Osteocyte (in vitro differentiated cells): ENCODE measurements at places on chromosomes 2 and 18. TPM values are rescaled to one million over a fixed set of nuclear protein-coding genes. Genes with fewer than 3 reads are reported as not detected.

GRCh38 chr2:238581126-238581525, 154.4 kb downstream of the ASB1 start:
- H3K27ac ChIP-seq, result no peak overlapping the region
- peaks cover 3% of the 10 kb centered on the region for H3K27me3 ChIP-seq
- no peak for DNase-seq
- no peaks in the 10 kb centered on the region for H3K36me3 ChIP-seq
- no peaks in the 10 kb centered on the region for H3K4me1 ChIP-seq

DNA sequence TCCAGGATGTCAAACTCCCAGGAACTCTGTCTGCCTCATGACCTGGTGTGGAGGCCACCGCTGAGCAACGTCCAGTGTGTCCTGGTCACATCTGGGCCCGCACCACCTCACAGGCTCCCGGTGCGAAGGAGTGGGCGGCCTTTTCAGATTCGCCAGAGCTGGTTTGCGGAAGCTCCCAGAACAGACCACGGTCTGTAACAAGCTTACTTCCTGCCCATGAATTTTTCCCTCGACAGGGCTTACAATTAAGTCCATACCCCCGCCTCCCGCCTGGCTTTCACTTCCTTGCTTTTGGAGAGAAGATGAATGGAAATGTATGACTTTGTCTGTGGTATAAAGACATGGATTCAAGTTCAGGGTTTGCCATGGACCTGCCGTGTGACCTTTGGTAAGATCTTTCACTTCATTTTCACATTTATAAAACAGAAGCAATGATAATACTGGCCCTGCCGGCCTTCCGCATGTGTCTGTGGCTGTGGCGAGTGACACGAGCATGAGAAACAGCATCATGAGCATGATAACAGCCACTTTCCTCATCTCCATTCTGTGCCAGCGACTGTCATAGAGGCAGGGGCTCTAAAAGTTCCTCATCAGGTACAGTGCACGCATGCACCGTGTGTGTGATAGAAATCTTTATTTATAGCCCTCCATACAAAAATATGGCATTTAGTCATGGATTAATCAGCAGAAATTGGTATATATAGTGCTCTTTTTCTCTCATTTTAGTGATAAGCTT, 31.0 kb upstream of the KCNF1 start:
- peaks cover 13% of the 10 kb centered on the region for H3K4me1 ChIP-seq
- no peak overlapping the region for H3K27ac ChIP-seq
- no peak overlapping the region for H3K4me3 ChIP-seq
- H3K27me3 ChIP-seq, result peaks cover 3% of the 10 kb centered on the region
- DNase-seq, result no peak
- H3K36me3 ChIP-seq, result no peaks in the 10 kb centered on the region

DNA sequence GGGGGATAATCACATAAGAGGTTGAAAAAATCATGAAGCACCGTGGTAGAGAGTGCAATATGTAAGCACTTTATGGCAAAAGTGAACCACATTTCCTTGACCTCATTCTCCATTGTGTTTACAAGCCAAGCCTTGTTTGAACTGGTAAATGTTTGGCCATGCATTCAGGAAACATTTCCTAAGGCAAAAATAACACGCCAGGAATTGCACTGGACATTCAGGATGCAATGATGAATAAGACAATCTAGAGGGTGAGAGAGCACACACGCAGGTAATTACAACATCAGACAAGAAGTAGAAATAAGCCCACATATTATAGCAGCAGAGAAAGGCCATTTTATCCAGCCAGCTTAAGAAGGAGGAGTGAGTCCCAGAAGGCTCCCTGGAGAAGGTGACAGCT, 218.0 kb upstream of the OSR1 start:
- no peak overlapping the region for H3K27ac ChIP-seq
- no peak overlapping the region for H3K4me3 ChIP-seq
- DNase-seq, result no peak
- peaks cover 13% of the 10 kb centered on the region for H3K27me3 ChIP-seq

DNA sequence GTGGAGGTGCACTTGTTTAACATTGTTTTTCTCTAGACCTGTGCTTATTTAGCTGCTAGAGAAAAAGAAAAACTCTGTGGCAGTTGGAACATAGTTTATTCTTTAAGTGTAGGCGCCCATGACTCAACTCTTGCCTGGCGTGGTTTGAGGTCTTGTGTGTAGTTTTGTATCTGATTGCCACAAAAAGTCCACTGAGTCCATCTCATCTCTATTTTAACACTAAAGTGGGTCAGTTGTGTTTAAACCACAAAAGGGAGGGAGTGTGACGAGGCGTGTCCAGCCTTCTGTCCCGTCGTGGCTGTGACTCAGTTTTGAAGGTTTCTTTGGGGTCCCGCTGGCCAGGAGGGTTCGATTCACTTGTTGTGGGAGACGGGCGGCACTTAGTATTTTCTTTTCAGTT, 15.3 kb upstream of the UGT1A9 start:
- no peaks in the 10 kb centered on the region for H3K36me3 ChIP-seq
- H3K4me1 ChIP-seq, result no peaks in the 10 kb centered on the region
- no peak overlapping the region for H3K4me3 ChIP-seq
- DNase-seq, result no peak

DNA sequence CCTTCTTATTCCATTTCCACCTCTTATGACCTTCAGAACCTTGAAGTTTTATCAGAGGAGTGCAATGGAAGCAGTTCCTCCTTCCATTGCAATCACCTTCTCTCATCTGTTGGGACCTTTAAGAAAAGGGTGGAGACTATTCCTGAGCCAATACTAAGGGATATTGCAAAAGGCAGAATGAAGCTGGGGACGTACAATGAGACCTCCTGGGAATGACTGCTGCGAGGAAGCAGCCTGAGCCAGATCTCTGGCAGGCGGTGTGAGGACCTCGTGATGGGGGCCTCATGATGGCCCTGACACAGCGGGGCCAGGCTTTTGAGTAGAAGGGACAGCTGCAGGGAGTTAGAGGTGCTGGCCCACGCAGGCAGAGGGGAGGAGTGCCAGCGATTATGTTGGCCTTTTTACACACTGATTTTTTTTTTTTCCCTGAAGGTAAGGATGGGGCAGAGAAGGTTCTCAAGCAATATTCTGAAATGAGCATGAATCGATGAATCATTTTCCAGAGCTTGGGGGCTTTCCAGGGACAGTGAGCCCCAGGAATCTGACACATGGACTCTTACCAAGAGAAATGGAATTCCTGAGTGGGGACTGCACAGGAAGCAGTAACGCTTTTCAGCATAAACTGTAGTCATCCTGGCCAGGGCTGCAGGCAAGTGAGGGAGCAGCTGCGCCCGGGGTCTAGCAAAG, 40.0 kb upstream of the LAPTM4A start:
- peak overlapping the region; percentile 61 for H3K4me3 ChIP-seq
- H3K27me3 ChIP-seq, result no peaks in the 10 kb centered on the region
- H3K4me1 ChIP-seq, result peaks cover 54% of the 10 kb centered on the region
- no peak for DNase-seq
- H3K36me3 ChIP-seq, result no peaks in the 10 kb centered on the region
- peak overlapping the region; percentile 97 for H3K27ac ChIP-seq

Gene CPO
- not detected in 2 replicates for total RNA-seq

DNA sequence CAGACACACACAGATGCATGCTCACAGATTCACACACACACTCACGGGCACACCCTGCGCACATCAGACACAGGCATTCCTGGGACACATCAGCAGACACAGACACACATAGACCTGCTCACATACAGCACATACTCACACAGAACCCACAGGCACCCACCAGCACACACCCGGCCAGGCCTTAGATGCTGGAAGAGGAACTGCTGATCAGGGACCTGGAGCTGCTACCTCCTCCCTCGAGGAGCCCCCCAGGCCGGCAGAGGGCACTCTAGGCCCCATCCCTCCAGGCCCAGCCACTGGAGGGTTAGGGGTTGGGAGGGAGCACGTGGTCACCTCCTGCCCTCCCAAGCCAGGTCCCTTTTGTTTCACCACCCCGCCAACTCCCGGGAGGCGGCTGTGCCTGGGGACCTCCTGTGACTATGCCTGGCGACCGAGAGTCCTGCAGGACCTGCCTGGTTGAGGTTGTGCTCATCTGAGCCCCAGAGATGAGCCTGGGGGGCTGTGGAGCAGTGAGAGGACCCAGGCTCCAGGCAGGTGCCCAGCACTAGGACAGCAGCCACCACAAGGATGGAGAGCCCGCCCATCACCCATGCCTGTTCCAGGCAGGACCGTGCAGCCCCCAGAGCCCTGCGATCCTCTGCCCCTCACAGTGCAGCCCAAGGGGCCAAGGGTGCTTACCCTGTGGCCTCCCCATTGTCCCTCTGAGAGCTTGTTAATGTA, 21.0 kb upstream of the PTMA start:
- no peak for DNase-seq
- no peaks in the 10 kb centered on the region for H3K36me3 ChIP-seq
- H3K4me3 ChIP-seq, result no peak overlapping the region
- H3K4me1 ChIP-seq, result peaks cover 4% of the 10 kb centered on the region
- H3K27me3 ChIP-seq, result no peaks in the 10 kb centered on the region

GRCh38 chr2:38262069-38262871, 114.8 kb downstream of the ATL2 start:
- H3K36me3 ChIP-seq, result peaks cover 4% of the 10 kb centered on the region
- no peak overlapping the region for H3K4me3 ChIP-seq
- peaks cover 8% of the 10 kb centered on the region for H3K4me1 ChIP-seq
- H3K27ac ChIP-seq, result no peak overlapping the region
- no peak for DNase-seq
